ENCODE measurements at places on chromosomes 7 and 10.
A peak's percentile ranks its signal among the peaks of the same experiment; 100 is the strongest.

- DNase-seq, result no peak
Measured at GRCh38 chr7:132489776-132490237, 86.5 kb downstream of the PLXNA4 start.

DNA sequence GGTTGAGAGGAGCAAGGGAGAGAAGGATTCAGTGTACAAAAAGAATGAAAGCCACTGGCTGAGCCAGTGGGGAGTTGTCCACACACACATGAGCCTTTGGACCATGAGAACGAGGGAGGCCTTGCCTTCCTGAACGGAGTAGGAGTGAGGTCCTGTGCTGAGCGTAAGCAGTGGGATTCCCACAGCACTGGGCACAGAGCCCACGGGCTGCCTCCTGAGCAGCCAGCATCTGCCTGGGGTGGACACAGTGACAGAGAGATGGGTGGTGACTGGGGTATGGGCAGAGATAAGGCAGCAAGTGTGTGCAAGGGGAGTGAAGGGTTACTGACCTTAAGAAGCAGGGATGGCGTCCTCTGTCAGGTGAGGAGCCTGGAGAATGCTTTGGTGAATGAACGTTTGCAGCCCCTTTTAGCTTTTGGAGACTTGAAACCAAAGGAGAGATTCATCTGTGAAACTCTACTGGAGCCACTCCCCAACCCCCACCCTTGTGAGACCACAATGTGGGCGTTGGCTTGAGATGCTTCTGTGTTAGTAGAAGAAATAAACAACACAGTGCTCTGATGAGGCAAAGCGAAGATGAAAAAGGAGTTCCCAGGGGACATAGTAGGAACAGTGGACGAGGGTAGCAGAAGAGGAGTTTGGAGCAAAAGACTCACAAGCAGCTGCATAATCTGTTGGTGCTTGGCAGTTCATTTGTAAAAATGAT is 56.5 kb downstream of the FIGNL1 start:
- no peak for DNase-seq

GRCh38 chr10:102773986-102774385 is 30.2 kb downstream of the WBP1L start:
- no peak for DNase-seq

GRCh38 chr10:131946880-131947279 is 34.8 kb downstream of the BNIP3 start:
- no peak for DNase-seq

GRCh38 chr7:5396542-5396941 is 27.1 kb downstream of the TNRC18 start:
- DNase-seq, result no peak

- no peak for DNase-seq
Measured at GRCh38 chr7:137519947-137520346, 176.4 kb upstream of the PTN start.

DNA sequence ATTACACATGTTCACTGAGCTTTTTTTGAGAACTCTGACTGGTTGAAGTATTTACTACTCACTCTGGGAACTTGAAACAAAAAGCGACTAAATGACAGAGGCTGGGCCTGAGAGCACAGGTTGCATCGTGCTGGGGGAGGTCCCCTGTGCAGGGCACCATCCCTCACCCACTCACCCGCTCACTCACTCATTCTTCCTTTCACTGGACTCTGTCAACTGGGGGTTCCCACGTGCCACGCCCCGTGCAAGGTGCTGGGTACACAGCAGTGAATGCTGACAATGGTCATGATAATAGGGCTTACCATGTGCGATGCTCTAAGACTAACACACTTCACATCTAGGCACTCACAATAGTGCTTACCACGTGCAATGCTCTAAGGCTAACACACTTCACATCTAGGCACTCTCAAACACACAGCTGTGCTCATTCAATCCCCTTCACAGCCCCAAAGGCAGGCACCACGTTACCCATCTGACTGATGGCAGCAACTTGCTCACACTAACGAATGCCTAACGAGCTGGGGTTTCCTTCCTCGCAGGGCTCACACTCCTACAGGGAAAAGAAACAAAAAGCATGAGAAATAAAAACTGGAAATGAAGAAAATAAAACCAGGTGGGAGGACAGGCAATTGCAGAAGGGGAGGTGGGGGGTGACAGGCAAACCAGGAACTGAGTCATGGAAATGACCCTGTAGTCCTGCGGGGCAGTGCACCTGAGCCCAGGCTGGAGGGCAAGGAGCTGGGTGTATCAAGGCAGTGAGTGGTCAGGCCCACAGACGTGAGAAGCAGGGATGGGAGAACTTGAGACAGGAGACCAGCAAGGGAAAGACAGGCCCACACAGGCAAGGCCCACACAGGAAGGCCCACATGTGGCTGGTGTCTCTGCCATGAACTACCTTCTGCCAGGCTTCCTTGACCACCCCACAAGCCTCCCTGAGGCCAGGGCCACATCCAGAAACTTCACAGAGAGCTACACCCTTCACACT is 147.0 kb upstream of the FAM20C start:
- DNase-seq, result no peak

- peak; percentile 8 for DNase-seq
Measured at GRCh38 chr10:22700489-22700888, 13.9 kb downstream of the PIP4K2A start.
